ENCODE measurements at places on chromosomes 12 and 14.

GRCh38 chr14:56587701-56588100 is 8.1 kb downstream of the TMEM260 start:
- no peak for DNase-seq

- no peak for DNase-seq
Measured at GRCh38 chr12:14650789-14651188, 45.6 kb downstream of the GUCY2C start.

GRCh38 chr12:15732341-15733061 is 56.7 kb downstream of the EPS8 start:
- no peak for DNase-seq

- no peak for DNase-seq
Measured at GRCh38 chr12:60144395-60144794, 548.6 kb downstream of the SLC16A7 start.

DNA sequence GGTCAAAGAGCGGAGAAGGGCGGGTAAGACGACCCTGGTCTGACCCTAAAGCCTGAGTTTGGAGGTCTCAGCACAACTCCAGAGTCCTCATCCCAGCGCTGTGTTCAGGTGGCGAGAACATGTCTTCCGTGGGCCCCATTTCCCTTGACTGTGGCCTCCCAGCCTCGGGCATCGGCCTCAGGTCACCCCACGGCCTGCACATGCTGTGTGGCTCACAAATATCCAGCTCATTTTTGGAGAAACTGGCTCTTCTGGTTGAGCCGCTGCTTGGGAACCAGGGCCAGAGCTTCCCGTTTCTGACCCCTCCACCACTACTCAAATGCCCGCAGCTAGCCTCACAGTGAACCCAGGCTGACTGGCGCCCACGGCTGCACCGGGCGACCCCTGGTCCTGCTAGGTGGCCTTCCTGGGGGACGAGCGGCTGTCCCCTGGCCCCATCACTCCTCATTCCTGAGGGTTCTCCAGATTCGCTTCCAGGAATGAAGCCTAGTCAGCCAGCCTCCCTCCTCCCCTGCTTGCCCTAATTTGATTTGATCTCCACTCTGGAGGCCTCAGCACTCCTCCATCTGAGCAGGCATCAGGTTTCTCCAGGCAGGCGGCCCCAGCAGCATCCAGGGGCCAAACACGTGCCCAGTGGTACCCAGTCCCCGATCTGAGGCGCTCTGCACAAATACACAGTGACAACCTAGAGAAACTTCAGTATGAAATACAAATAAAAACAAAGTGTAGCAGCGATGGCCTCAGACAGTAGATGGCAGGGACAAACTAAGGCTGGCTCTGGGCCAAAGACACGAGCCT is 4.7 kb downstream of the P2RX2 start:
- DNase-seq, result no peak

DNA sequence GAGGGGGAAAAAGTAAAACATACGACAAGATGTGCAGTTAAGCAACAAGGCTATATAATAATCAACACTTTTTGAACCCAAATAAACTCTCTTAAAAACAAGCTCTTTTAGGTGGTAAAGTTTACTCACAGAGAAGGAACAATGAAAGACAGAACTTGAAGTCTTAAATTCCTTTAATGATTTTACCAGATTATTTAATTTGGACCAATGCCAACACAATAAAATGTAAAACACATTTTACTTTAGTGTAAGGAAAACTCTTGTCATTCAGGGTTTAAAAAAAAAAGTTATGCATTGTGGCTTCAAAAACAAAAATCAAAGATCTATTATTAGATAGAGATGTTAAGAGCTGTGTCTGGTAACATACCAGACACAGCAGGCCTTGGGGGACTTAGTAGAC is 13.1 kb downstream of the TSPAN8 start:
- no peak for DNase-seq

- no peak for DNase-seq
Measured at GRCh38 chr12:114744691-114745090, 60.7 kb upstream of the TBX3 start.

GRCh38 chr12:49527361-49528130 is 11.3 kb upstream of the KCNH3 start:
- DNase-seq, result no peak

- DNase-seq, result no peak
Measured at GRCh38 chr12:109770104-109770860, 56.7 kb downstream of the FAM222A start.

DNA sequence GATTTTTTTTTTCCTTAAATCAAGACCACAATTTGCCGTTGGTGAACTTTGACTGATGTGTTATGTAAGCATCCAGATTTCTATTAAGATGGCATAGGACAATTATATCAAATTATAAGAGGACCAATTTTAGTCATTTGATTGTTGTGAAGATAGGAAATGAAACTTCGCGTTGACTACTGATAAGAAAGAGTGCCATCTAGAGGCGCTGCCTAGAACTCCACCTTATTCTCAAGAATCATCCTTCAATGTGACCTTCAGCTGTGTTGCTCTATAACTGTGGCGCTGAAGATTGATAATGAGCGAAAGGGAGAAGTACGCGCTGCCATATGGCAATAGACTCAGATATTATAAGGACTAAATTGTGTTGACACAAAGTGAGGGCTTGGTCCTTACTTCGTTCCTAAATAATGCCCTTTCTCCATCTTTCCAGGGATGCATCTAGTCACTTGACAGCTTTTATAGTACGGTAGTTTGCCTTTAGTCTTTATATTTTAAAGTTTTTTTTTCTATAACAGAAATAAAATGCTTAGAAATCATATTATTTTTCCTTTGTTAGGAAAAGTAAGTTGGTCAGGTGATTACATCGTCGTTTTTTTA is 350.8 kb upstream of the STXBP6 start:
- no peak for DNase-seq

DNA sequence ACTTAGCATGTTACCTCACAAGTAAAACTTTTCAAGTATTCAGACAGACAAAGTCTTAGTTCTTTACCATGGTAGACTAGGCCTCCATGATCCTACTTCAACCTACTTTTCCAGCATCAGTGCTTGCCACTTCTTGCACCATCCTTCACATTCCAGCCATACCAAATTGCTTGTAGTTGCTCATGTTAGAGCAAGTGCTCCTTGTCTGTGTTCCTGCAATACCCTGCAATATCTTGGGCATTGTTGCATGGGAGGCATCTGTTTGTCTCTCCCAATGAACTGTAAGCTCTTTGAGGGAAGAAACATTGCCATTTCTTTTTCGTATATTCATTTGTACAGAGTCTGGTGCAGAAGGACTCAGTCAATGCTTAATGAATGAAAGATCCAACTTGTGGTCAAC is 78.0 kb downstream of the SRGAP1 start:
- no peak for DNase-seq

DNA sequence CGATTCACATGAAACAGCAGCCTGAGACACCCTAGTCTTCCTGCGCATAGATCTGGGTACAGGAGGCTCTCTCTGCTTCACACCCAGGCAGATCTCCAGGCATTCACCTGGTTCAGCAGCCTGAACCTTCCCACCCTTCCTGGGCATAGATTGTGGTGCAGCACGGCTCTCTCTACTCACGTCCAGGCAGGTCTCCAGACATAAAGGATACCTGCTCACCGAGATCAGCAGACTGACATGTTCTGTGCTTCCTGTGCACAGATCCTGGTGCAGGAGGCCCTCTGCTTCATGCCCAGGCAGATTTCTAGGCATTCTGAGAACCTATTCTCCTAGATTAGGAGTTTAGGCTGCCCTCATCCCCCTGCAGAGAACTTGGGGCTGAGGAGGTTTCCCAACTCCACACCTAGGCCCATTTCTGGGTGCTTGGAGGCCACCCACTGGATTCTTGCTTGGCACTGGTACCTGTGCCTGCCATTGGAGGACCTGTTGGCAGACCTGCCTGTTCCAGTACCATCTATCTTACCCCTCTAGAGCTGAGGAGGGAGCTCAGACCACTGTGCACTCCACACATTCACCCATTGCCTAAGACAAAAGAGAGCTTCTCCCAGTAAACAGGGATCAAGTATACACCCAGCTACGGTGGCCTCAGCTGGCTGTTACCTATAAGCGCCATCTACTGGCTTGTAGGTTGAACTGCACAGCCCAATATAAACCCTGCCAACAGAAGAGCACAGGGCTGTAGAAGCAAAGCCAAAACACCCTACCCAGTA is 28.0 kb upstream of the GARIN6 start:
- DNase-seq, result no peak

DNA sequence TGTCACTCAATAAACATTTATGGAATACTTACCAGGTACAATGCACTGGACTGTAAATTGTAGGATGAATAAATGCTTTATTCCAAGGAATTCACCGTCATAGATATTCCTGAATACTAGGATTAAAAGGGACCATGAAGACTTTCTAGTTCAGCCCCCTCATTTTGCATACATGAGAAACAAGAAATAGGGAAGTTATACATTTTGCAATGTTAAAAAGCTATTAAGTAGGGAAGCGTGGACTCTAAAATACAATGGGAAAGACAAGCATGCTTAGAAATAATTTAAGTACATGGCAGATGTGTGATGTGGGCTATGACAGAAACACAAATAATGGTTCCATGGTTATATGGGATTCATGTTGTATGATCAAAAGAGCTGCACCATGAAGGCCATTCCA is 89.4 kb upstream of the SYT10 start:
- DNase-seq, result no peak

- no peak for DNase-seq
Measured at GRCh38 chr12:30012816-30013450, 229.2 kb upstream of the TMTC1 start.

DNA sequence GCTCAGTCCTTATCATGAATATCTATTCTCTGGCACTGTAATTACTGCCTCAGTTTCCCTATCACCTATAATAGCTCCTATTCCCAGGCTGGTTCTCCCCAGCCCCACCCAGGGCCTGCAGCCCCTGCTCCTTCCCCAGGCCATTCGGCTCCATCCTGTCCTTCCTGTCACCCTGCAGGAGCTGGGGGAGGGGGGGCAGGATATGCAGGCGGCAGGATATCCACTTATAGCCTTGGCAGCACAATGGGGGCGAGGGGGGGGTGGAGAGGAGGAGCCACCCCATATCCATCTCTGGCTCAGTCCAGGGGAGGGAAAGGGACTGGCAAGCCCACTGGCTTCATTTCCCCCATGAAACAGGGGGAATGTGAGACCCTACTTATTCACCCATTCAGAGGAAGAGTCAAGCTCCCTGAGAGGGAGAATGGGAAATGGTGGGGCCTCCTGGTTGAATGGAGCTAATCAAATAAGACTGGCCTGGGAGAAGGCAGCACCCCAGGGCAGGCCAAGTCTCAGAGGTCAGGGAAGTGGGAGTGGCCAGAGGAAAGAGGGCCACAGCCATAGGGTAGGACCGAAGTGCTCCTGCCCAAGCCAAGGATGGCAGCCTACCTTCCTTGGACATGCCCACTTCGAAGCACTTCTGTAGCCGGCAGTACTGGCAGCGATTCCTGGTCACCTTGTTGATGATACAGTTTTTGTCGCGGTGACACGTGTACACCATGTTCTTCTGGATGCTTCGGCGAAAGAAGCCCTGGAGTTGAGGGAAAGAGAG is 7.8 kb upstream of the ITGB7 start:
- no peak for DNase-seq

- no peak for DNase-seq
Measured at GRCh38 chr12:38697289-38697688, 208.1 kb downstream of the CPNE8 start.

DNA sequence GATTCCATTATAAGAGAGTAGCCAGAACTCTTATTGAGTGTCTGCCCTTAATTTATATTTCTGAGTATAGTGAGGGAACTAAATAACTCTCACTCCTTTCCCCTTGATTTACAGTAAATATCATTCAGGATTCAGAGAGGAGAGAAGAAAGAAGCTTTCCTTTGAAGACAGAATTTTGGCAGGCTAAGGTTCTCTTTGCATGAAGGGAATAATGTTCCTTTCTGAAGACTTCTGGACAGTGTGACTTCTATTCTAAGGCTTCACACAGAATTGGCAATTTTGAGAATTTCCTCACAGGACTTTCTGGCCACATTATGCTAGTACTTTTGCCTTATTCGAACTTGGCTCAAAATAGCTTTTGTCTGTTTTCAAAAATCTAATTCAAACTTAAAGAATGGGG is 352.2 kb upstream of the FBXO33 start:
- DNase-seq, result no peak

GRCh38 chr14:20697273-20698017 is 8.9 kb downstream of the ANG start:
- no peak for DNase-seq

DNA sequence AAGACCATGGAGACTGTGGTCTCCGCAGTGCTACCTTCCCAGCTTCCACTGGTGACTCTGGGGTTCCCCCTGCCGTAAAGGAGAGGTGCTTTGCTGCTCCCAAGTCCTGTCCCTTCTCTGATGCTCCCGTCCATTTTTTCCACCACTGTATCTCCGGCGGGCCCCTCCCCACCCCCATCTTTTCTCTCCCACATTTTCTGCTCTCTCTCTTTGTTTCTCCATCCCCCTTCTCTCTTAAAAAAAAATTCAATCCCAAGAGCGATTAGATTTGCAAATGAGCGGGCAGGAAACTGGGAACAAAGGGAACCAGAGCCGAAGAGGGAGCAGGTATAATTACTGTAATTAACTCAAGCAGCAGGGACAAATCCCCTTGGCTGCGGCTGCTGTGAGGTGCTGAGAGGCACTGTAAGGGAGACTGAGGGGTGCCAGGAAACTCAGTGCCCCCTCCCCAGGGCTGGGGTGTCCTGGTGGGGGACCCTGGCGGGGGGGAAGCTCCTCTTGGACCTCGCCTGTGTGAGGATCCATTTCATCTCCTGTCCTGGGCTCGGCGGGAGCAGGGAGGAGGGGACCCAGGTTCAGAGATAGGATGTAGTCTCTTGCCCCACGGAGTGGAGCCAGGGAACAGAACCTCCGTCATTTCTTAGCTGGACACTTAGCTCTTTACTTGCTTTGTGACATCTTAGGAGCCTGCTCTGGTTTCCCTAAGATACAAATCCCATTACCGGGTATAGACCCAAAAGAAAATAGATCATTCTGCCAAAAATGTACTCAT is 140.4 kb upstream of the NRXN3 start:
- DNase-seq, result no peak

DNA sequence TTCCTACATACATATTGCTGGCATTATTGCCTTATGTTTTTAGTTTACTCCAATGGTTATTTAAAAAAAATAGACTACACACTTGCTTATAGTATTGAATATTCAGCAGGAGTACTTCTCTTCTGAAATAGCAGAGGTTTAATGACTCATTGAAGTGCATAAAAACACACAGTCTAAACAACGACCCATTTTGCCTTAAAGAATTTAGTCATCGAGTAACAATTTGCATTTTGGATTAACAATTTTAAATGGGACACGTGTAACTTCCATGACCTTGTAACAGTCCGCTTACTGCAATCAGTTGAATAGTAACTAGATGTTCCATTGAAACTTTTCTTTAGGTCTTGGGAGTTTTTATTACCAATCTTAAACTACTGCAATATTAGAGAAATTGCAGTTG is 9.0 kb downstream of the TRHDE start:
- no peak for DNase-seq

- DNase-seq, result no peak
Measured at GRCh38 chr14:96574633-96575632, 72.8 kb downstream of the PAPOLA start.

GRCh38 chr12:21938879-21939278 is 2.3 kb downstream of the ABCC9 start:
- no peak for DNase-seq

GRCh38 chr12:16359512-16360491 is 12.4 kb downstream of the MGST1 start:
- no peak for DNase-seq

GRCh38 chr12:26939192-26939832 is 1.0 kb downstream of the FGFR1OP2 start:
- DNase-seq, result no peak

GRCh38 chr12:116267948-116268347 is 9.5 kb downstream of the MED13L start:
- no peak for DNase-seq

- DNase-seq, result no peak
Measured at GRCh38 chr12:46386877-46387629, 14.5 kb upstream of the SLC38A2 start.

GRCh38 chr12:54129028-54129903 is 59.5 kb downstream of the SMUG1 start:
- DNase-seq, result no peak
